NCI-H510A (cell line): ENCODE measurements at places on chromosomes 13 and 19.

DNA sequence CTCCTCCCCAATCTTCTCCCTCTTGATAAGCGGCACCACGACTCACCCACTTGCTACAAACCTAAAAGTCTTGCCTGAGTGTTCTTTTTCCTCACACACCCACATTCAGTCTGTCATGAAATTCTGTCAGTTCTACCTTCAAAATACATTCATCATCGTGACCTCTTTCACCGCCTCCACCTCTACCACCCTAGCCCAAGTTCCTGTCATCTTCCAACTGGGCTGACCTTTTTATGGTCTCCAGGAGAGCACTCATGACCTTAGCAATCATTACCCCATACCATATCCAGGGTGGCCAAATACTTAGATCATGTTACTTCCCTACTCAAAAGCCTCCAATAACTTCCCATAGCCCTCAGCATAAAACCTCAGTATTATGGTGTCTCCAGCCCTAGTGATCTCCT, 110.4 kb upstream of the TSC22D1 start:
- DNase-seq: no peak

DNA sequence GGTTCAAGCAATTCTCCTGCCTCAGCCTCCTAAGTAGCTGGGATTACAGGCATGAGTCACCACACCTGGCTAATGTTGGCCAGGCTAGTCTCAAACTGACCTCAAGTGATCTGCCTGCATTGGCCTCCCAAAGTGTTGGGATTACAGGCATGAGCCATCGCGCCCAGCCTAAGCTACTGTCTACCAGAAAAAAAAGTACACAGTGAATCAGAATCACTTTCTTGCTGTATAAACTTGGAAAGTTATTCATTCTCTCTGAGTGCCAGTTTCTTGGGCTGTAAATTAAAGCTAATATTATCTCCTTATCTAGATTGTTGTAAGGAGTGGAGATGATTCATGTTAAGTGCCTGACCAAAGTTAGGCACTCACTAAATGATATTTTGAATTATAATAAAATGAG, 242.8 kb downstream of the ENOX1 start:
- no peak for DNase-seq

GRCh38 chr13:80055847-80056246, 285.1 kb downstream of the SPRY2 start:
- DNase-seq: no peak

DNA sequence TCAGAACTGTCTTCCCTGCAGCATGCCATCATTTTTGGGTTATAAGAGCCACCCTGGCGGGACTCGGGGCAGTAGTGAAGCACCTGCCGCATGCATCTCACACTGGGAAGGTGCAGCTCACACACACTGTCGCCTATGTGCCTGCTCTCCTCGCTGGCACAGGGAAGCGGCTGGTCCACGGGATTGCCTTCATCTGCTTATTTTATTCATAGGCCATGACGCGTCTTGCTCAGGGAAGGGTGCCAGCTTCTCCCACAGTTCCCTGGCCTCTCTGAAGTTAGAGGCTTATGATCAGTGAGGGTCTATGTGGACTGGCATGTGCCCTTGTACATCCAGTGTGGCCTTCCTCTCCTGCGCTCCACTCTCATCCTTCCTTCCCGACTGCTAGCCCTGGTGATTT, 150.0 kb downstream of the KLF12 start:
- no peak for DNase-seq

DNA sequence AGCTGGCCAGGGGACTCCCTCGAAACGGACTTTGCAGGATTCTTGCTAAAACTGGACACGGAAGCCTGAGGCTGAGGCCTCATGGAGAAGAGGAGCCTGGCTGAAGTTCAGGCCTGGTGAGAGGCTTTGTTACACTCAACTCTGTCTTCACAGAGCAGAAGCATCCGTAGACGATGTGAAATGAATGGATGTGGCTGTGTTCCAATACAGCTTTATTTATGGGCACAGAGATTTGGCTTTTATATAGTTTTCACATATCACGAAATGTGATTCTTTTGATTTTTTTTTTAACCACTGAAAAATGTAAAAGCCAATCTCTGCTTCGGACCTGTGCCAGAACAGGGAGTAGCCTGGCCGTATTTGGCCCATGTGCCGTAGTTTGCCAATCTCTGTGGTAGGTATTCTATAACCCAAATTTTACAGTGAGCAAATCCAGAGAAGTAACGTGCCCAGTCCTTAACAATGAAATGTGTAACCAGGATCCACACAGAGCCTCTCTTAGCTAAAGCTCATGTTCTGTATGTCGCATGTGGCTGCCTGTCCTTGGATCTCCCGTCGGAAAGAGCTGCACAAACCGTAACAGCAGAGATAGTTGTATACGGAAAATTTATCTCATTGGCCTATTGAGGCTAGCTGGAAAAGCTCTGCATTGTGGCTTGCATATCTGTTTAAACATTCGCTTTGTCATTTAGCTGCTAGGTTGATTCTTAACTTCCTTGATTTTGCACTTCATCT, 171.6 kb upstream of the RNF113B start:
- DNase-seq: no peak

GRCh38 chr19:18595475-18595874, 6.9 kb downstream of the REX1BD start:
- no peak for DNase-seq

GRCh38 chr19:17762505-17763229, 11.4 kb downstream of the FCHO1 start:
- no peak for DNase-seq

GRCh38 chr19:44176590-44176989, 11.7 kb downstream of the ZNF226 start:
- DNase-seq: no peak

DNA sequence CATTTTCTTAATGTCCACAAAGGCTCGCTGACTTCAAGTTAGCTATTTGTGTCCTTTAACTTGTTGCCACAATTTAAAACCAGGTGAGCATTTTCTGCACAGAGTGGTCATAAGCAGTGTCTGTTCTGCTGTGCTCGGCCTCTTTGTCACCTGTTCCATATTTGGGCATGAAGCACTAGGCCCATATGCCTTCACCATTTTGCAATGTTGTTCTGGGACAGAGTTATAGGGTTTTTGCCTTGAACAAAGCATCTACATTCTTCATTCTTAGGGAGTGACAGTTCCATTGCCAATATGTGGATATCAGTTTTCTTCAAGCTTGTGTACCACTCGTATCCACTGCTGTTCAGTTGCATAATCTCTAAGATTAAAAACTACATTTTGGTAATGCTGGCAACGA, 56.1 kb downstream of the LRCH1 start:
- no peak for DNase-seq

DNA sequence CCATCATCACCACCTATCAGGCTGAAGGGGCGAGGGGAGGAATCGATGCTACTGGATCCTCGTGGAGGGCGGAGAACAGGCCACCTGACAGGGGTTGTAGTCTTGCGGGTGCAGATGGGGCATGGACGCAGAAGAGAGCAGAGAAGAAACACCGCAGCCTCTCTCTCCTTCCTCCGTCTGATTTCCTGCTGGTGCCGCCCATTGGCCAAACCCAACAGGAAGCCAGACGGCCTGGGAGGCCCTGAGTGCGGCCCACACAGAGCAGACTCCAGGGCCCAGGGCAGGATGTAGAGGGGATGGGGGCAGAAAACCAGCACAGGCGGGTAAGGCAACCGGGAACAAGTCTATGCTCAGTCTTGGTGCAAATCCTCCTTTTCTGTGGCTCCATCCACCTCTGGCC, 15.4 kb downstream of the CEBPA start:
- DNase-seq: no peak

- DNase-seq: no peak
Measured at GRCh38 chr19:36097036-36097435, 13.9 kb upstream of the OVOL3 start.

DNA sequence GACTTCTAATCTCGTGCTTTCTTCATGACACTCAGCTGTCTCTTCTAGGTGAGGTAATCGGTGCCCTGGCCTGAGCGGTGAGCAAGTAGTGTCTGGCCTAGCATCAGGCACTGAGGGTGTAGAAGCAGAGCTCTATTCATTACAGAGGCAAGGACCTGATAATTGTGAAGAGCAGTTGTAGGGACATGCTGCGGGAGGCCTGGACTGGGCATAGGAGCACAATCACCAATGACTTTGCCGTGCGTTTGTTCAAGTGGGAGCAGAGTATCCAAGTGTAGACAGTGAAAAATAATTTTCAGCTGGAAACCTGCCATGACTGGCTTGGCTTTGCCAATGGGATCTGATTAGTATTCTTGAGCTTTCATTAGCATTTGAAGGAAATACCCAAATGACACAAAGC, 32.1 kb upstream of the DCLK1 start:
- DNase-seq: no peak

- DNase-seq: no peak
Measured at GRCh38 chr19:40205760-40206159, 12.4 kb downstream of the TTC9B start.

GRCh38 chr13:71939186-71939585, 72.2 kb upstream of the DACH1 start:
- DNase-seq: no peak

GRCh38 chr19:10580979-10581631, 6.0 kb downstream of the AP1M2 start:
- peak; percentile 86 for DNase-seq

DNA sequence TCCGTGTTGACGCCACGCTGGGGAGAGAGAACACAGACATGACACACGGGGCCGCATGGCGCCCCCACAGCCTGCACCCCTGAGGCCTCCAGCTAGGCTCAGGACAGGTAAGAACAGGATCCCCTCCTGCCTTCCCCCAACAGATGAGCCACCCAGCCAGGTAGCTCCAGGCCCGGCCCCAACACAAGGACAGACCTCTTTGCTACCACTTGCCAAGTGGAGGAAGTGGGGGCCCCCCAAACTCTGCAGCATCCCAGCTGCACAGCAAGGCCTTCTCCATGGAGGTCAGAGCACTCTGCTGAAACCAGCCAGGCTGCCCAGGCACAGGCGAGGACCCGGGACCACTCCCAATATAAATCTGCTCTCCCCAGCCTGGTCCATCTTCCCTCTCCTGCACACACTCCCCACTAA, 31.5 kb downstream of the PEPD start:
- DNase-seq: no peak

DNA sequence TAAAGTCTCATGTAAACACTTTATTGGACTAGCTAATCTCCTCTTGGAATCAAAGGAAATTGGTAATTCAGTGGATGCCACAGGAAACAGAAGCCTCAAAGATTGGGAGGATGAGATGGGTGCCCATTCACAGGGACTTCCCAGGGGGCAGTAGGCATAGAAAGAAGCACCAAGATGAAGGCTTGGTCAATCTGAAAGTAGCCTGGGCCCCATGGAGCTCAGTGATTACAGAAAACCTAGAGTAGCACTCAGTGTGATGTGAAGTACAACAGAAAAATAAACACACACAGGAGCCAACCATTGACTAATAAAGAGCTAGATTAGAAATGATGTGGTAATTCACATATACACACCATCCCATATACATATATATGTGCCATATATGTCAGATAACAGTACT, 560.6 kb downstream of the TBC1D4 start:
- DNase-seq: no peak

GRCh38 chr13:21663197-21663596, 7.7 kb upstream of the FGF9 start:
- peak; percentile 76 for DNase-seq

GRCh38 chr13:108851660-108852059, 222.2 kb downstream of the MYO16 start:
- DNase-seq: no peak

DNA sequence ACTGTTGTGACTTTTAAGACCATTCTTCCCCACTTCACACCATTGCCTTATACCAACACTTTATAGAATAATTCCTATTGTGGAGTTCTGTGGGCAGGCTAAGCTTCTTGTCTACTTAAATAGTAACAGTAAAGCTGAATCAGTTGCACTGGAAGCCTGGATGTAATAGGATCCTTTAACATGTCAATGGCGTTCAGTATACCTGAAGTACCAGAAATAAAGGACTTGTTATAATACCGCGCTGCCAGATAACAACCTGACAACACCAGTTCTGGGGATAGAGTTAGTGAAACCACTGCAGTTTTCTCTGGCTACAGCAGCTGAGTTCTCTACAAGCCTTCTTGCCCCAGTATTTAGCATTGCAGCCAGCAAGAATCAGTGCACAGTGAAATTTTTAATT, 52.0 kb upstream of the TNFRSF19 start:
- DNase-seq: no peak

DNA sequence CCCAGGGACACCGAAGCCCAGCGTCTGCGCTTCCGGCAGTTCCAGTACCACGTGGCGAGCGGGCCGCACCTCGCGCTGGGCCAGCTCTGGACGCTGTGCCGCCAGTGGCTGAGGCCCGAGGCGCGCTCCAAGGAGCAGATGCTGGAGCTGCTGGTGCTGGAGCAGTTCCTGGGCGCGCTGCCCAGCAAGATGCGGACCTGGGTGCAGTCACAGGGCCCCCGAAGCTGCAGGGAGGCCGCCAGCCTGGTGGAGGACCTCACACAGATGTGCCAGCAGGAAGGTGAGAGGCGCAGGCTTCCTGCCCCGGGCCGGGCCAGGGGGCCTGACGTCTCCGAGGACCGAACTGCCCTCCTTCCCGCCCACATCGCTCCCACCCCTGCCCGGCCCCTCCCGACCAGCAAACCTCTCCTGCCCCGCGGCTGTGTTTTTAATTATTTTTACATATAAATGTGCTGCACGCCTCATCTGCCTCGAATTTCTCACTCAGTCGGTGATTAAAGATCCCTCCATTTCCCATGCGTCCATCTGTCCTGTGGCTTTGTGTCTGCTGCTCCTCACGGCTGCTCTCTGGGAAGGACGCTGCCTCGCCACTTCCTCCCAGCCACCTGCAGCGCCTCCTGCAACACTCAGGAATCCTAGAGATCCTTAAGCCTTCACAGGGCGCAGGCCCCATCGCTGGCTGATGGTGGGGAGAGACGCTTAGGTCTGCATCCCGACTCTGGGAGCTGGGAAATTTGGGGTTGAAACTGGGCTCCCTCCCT, 4.3 kb downstream of the ZSCAN1 start:
- no peak for DNase-seq

GRCh38 chr19:51064534-51065220, at the start of gene KLK13:
TSS of gene KLK13 (minus strand) at chr19:51065092. CDS start at chr19:51065067, 25 bp downstream.
- no peak for DNase-seq

- no peak for DNase-seq
Measured at GRCh38 chr19:40575326-40575725, 1.3 kb upstream of the SHKBP1 start.

- DNase-seq: no peak
Measured at GRCh38 chr13:43081866-43082265, 58.5 kb downstream of the DNAJC15 start.

DNA sequence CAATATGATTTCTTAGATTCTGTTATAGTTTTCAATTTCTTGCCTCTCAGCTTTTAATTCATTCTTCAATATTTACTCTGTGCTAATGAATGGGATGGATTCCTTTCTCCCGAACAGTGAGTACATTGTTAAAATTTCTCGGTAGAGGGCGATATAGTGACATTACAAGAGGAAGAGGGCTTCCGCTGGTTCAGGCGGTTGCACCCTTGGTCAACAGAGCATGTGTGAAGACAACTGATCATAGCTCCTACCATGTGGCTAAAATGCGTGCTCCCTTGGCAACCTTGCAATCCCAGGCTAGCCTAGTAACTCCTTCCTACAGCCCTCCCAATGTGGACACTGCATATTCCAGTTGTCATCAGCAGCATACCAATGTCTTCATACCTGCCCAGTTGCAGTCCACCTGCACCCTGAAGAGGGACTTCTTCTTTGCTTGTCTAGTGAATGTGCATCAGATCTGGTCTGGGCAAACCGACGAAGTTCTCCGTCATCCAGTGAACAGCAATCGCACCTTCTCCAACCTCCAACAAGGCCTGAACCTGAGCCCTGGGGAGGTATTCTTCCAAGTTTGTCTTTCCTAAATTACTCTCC, 653.0 kb upstream of the GPC6 start:
- peak; percentile 5 for DNase-seq

- no peak for DNase-seq
Measured at GRCh38 chr13:90974249-90974975, 373.1 kb upstream of the MIR17HG start.
